ENCODE measurements at places on chromosomes 2 and 18. TPM values are rescaled to one million over a fixed set of nuclear protein-coding genes. Genes with fewer than 3 reads are reported as not detected.

The NT5DC4 gene
- total RNA-seq: not detected

The UPP2 gene
- total RNA-seq: not detected

The SNORC gene
- total RNA-seq: 2.0 TPM

The RAPGEF4 gene
- 26.2 TPM for total RNA-seq

The NTSR2 gene
- total RNA-seq: not detected

The GNLY gene
- total RNA-seq: 5.9 TPM

The IL18RAP gene
- total RNA-seq: 0.51 TPM

The CRYGD gene
- total RNA-seq: not detected

The SP140 gene
- total RNA-seq: 0.77 TPM

The EHD3 gene
- 6.5 TPM for total RNA-seq

The GPR39 gene
- 6.8 TPM for total RNA-seq

The UGT1A4 gene
- total RNA-seq: not detected

The TNP1 gene
- not detected for total RNA-seq

The FOXI3 gene
- not detected for total RNA-seq

The C2orf69 gene
- total RNA-seq: 19.2 TPM

The LRP1B gene
- total RNA-seq: not detected

The LCT gene
- not detected for total RNA-seq

The SMYD1 gene
- total RNA-seq: 0.07 TPM

The SLC9A4 gene
- total RNA-seq: not detected

The ANKRD62 gene
- total RNA-seq: not detected

All from uterus (tissue), 4 donors.